ENCODE measurements at places on chromosomes 7 and 10. TPM values are rescaled to one million over a fixed set of nuclear protein-coding genes. Genes with fewer than 3 reads are reported as not detected.

DNA sequence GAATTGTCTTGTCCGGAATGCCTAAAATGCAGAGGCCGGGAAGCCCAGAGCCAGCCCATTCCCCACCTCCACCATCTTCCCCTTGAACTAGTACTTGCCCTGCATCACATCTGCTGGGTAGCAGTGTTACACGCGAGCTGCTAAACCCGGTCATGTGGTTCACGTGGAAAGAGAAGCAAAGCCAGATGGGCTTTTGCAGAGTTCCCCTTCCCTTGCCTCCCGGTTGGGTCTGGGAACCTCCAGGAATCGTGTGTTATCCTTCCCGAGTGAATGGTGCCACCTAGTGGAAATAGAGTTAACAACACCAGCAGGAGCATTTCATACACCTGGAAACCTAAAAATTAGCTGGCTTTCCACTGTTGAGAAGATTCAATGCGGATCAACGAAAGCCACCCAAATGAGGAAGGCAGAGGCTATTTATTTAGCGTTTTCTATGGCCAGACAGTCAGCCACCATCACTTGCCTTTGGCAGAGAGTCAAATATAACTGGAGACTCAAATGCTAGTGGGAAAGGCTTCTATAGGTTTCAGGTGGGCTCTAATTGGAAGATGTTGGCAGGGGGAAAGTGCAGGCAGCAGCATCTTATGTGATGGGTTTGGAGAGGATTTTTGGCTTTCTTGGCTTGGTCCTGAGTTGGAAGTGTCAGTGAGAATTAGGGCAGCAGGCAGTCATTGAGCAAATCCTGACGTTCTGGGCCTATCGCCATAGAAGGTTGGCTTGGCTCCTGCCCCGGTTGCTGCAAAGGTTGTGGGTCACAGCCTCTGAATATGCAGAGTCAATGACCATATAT, 12.9 kb upstream of the DENND2A start:
- DNase-seq: peak; percentile 54

DNA sequence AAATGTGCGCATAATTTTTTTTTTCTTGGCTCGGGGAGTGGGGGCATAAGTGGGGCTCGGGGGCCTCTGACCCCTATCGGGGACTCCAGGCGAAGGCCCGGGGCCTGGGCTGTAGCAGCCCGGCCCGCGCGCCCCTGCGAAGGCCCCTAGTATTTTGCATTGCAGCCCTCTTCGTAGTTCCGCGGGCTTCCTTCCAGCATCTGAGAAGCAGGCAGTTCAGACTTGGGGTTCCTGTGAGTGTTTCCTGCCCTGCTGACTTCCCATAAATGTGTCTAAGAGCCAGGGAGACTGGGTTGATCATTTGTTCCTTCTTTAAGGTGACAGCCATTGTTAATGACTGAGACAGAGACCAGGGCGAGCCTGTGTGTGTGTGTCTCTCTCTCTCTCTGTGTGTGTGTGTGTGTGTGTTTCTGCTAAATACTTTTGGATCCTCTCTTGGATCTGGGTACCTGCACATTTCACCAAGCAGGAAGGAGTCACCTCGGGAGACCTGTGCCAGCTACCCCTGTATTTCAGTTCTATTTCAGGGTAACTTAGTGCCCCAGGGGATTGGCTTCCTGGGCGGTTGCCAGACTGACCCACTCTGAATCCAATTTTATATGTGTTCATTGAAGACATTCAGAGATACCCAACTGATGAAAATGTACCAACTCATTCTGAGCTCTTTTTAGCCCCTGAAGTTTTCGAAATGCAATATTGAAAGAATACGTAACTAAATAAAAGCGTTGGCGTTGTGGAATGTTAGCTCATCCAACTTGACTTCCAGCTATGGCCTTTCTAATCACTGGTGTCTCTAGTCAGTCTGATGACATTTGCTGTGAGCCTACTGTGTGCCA, 805 bp downstream of the MSRB2 start:
- DNase-seq: peak; percentile 84

DNA sequence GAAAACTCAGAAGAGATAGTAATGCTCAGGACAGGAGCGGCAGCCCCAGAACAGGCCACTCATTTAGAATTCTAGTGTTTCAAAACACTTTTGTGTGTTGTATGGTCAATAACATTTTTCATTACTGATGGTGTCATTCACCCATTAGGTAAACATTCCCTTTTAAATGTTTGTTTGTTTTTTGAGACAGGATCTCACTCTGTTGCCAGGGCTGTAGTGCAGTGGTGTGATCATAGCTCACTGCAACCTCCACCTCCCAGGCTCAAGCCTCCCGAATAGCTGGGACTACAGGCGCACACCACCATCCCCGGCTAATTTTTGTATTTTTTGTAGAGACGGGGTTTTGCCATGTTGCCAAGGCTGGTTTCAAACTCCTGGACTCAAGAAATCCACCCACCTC, 65.9 kb upstream of the CAPZA2 start:
- DNase-seq: no peak

Gene KIF5B
- 59.7 TPM for total RNA-seq

DNA sequence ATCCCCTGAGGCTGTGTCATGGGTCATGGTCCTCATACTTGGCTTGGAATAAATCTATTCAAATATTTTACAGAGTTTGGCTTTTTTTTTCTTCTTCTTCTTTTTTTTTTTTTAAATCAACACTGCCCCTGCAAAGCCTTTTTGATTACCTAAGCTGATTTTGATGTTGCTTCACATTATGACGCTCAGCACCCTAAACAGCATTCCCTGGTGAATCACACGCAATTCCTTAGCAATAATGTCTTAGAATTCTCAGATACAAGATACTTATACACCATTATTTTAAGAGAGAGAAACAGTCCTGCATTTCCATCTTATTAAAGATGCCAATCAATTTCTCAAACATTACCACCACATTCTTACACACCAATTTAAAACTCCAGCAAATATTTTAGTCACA, 323.7 kb upstream of the IGFBP3 start:
- DNase-seq: no peak

GRCh38 chr7:116736927-116737715, 65.1 kb downstream of the MET start:
- DNase-seq: peak; percentile 45

- DNase-seq: no peak
Observed at GRCh38 chr7:88218429-88218745, 1.5 kb downstream of the SRI start.

DNA sequence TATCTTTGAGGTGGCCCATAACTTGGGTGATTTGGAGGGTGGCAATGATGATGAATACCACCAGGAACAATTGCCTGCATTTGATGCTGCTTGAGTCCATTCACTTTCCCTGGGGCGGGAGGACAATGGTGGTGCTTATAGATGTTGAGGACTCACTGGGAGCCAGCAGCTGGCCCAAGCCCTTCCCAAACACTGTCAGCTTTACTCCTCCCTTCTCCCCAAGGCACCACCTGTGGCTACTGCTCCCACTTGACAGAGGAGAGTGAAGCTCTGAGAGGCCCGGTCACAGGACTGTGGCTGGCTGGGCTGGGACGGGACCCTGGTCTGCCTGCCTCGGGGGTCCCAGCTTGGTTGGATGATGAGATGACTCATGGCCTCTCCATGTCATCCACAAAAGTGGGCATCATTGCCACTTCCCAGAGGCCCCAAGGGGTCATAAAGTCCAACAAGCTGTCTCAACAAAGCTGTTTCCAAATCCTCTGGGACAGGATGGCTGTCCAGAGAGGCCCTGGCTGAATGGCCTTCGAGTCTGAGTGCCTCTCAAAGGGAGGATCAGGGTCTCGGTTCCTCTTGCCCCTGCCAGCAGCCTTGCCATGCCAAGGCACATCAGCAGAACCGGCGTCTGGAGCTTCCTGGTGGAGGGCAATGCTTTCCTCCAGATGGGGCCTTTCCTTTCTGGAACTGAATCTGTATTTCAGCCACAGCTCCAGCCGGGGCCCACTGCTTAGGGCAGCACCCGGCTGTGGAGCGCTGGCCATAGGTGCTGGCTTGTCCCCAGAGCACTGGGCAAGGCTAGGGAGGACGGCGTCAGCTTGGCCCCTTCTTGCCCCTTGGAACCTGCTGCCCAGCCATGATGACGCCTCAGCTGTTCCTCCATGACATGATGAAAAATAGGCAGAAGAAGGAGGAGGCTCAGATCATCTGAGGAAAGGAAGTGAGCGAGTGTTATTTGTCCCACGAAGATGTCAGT, 47.0 kb upstream of the PLEKHA1 start:
- DNase-seq: no peak

- no peak for DNase-seq
Observed at GRCh38 chr7:156080596-156080995, 268.3 kb upstream of the SHH start.

Gene KLF14
- not detected for total RNA-seq

DNA sequence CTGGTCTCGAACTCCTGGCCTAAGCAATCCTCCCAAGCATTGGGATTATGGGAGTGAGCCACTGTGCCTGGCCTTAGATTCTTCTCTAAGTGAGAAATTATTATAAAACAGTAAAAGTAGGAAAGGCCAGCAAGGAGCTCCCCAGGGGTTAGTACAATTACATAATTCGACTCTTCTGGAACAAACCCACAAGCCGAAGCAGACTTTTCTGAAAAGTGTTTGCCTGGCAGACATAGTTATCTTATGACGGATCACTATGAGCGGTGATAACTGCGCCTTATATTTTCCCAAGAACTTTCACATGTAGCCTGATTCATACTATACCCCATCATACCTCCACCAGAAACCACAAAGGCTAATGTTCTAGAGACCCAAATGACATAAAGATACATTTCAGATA, 30.2 kb upstream of the SH3PXD2A start:
- DNase-seq: no peak

Gene ADAMTS14
- 0.31 TPM for total RNA-seq

DNA sequence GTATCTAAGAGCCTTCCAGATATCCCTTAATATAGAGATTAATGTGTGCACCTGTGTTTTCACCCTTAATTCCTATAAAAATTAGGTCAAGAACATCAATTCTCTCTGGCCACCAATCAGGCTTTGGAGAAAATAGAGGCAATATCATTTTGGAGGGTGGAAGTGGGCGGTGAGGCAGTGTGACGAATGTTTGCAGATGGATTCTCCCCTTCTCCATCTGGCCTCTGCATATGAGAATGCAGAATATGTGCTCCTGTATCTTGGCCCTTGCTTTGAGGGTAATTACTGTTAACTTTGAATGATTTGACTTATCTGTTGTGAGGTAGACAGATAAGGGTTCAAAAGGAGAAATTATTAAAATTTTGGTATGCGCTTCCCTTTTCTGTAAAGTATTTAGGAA, 304.0 kb upstream of the NPSR1 start:
- no peak for DNase-seq

Gene KCND2
- total RNA-seq: 0.15 TPM

- peak; percentile 55 for DNase-seq
Observed at GRCh38 chr10:75234683-75235374, 928 bp downstream of the COMTD1 start.

- DNase-seq: no peak
Observed at GRCh38 chr10:62690703-62691102, 113.8 kb upstream of the ADO start.

Gene RBAK
- total RNA-seq: 14.7 TPM

Gene STEAP1
- total RNA-seq: 10.6 TPM

GRCh38 chr7:85184599-85185423, 2.0 kb downstream of the SEMA3D start:
- DNase-seq: peak; percentile 55

DNA sequence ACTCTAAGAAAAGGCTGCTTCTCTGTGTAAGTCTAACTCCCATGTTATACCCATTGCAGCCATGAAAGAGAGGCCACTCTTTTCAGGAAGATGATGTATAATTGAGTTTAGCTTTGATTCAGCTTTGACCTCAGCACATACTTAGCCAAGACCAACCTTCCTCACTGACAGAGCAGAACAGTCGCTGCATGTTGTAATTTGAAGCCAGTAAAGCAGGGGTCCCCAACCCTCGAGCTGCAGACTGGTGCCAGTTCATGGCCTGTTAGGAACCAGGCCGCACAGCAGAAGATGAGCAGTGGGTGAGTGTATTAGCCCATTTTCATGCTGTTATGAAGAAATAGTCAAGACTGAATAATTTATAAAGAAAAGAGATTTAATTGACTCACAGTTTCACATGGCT, 223.9 kb downstream of the GPR158 start:
- DNase-seq: no peak

GRCh38 chr7:34928052-34928451, 109.2 kb downstream of the DPY19L1 start:
- DNase-seq: peak; percentile 27

Gene PTPN20
- 1.8 TPM for total RNA-seq

Gene HMX3
- total RNA-seq: not detected

GRCh38 chr10:80684259-80684658, 146.6 kb downstream of the SH2D4B start:
- no peak for DNase-seq

DNA sequence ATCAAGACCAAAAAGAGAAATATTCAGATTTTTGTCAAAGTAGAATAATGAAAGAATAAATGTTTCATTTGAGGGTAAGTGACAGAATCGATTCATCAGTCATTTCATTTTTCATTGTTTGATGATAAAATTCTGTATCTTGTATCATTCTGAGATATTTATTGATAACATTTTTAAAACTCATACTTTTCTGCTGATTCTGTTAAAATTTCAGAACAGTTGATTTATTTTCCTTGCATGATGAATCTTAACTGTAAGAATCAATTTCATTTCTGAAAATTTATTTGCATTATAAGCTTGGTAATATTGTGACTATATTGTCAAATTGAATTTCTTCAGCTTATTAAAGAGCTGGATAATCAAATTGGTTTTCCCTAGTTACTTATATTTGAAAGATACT, 13.9 kb downstream of the PHYHIPL start:
- no peak for DNase-seq

Gene NANOS1
- total RNA-seq: 1.5 TPM

GRCh38 chr7:135980012-135980551, 2.9 kb upstream of the MTPN start:
- no peak for DNase-seq

- DNase-seq: no peak
Observed at GRCh38 chr7:138167222-138167621, 91.0 kb downstream of the AKR1D1 start.

DNA sequence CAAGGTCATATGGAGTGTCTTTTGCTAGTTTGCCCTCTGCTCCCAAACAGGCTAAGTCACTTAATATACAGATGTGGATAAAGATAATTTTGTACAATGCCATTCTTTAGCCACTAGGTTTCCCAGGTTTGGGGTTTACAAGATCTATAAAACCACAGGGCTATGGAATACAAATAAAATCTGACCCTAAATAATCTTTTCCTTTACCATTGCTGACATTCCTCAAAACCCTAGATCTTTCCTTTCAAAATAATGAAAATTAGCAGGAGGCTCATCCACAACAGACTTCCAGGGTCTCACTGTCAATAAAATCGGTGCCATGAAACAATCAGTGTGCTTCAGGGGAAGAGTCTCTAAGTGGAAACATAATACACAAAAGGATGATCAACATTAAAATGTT, 148.4 kb downstream of the CPEB3 start:
- DNase-seq: no peak

DNA sequence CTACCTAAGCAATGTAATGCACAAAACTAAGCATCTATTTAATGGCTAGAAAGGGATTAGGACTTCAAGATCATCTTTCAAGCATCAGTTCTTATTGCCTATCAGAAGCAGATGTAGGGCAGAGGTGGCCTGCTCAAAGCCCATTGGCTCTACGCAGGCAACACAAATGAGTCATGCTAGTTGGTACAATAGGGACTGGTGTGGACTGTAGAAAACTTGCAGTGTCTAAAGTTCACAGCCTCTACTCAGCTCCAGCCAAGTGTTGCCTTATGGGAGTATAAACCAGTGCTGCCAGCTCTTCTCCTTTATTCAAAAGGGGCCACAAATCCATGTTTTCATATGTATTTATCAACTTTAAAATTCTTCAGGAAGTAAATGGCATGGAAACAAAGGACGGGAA, 31.7 kb downstream of the ASAH2 start:
- no peak for DNase-seq

All from upper lobe of left lung (tissue), 6 donors.